Hepatocyte (in vitro differentiated cells): ENCODE measurements at places on chromosomes 1 and 21.

- H3K4me3 ChIP-seq: no peak overlapping the region
- H3K27me3 ChIP-seq: no peaks in the 10 kb centered on the region
- peak; percentile 57 for DNase-seq
- peaks cover 20% of the 10 kb centered on the region for H3K4me1 ChIP-seq
- H3K27ac ChIP-seq: peak overlapping the region; percentile 82
Measured at GRCh38 chr1:176058686-176059085, 148.4 kb downstream of the COP1 start.

GRCh38 chr1:160376525-160377131 lies 9.8 kb downstream of the NHLH1 start:
- no peak overlapping the region for H3K4me3 ChIP-seq
- H3K27ac ChIP-seq: no peak overlapping the region
- H3K4me1 ChIP-seq: no peaks in the 10 kb centered on the region
- no peaks in the 10 kb centered on the region for H3K27me3 ChIP-seq
- DNase-seq: peak; percentile 74
- no peaks in the 10 kb centered on the region for H3K36me3 ChIP-seq

DNA sequence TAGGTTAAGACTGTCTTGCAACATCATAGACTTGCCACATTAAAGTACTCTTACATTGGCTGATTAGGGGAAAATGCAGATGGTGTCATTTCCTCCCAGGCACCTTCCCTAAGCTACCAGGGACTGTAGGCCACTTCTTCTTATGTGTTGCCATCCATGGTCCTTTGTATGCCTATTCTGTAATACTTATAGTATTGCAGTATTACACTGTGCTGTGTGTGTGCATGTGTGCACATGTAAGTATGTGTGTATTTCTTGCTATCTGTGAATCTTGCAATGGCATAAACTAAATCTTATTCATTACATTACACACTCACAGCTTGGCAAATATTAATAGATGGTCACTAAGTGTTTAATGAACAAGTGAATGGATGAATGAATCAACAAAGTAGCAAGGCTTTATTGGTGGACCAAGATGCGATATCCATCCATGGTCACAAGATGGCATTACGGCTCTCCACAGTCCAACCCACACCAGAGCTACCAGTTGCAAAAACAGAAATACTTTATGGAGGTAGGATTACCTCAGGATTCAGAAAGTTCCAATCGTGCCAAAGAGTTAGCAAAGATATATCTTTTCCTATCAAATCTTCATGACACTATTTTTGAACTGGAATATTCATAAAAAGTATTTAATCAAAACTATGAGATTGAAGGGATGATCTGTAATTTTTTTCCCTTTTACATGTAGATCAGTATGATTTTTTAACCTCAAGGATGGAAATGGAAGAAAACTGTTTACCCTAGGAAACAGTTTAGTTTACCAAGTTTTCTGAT lies 160.2 kb downstream of the DENND1B start:
- H3K27me3 ChIP-seq: no peaks in the 10 kb centered on the region
- H3K36me3 ChIP-seq: no peaks in the 10 kb centered on the region
- peak; percentile 67 for DNase-seq
- H3K27ac ChIP-seq: no peak overlapping the region
- no peak overlapping the region for H3K4me3 ChIP-seq

- no peak overlapping the region for H3K27ac ChIP-seq
- no peak overlapping the region for H3K4me3 ChIP-seq
- H3K4me1 ChIP-seq: no peaks in the 10 kb centered on the region
- H3K36me3 ChIP-seq: no peaks in the 10 kb centered on the region
- DNase-seq: no peak
Measured at GRCh38 chr1:169745015-169745861, 11.4 kb upstream of the SELE start.

- no peaks in the 10 kb centered on the region for H3K27me3 ChIP-seq
- no peak overlapping the region for H3K27ac ChIP-seq
- DNase-seq: no peak
- H3K4me3 ChIP-seq: no peak overlapping the region
- no peaks in the 10 kb centered on the region for H3K4me1 ChIP-seq
Measured at GRCh38 chr1:69794831-69795230, 227.1 kb downstream of the LRRC7 start.

- H3K27me3 ChIP-seq: no peaks in the 10 kb centered on the region
- H3K36me3 ChIP-seq: no peaks in the 10 kb centered on the region
- H3K4me1 ChIP-seq: peaks cover 38% of the 10 kb centered on the region
- no peak for DNase-seq
- H3K27ac ChIP-seq: peak overlapping the region; percentile 68
- H3K4me3 ChIP-seq: no peak overlapping the region
Measured at GRCh38 chr1:233241759-233242158, 53.8 kb downstream of the PCNX2 start.

DNA sequence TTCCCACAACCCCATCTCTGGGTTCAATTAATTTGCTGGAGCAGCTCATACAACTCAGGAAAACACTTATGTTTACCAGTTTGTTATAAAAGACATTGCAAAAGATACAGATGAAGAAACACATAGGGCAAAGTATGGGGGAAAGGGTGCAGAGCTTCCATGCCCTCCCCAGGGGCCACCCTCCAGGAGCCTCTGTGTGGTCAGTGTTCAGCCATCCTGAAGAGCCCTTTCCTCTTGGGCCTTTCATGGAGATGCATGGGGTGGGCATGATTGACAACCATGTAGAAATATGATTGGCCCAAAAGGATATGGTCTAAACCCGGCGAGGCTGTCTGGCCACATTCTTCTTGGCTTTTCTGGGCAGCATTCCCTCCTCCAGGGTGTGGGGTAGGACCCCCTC lies 56.8 kb upstream of the PDE9A start:
- peak overlapping the region; percentile 34 for H3K27ac ChIP-seq
- no peaks in the 10 kb centered on the region for H3K4me1 ChIP-seq
- H3K36me3 ChIP-seq: no peaks in the 10 kb centered on the region

GRCh38 chr1:7584643-7585042 lies 186.5 kb upstream of the VAMP3 start:
- no peaks in the 10 kb centered on the region for H3K36me3 ChIP-seq
- no peak for DNase-seq

DNA sequence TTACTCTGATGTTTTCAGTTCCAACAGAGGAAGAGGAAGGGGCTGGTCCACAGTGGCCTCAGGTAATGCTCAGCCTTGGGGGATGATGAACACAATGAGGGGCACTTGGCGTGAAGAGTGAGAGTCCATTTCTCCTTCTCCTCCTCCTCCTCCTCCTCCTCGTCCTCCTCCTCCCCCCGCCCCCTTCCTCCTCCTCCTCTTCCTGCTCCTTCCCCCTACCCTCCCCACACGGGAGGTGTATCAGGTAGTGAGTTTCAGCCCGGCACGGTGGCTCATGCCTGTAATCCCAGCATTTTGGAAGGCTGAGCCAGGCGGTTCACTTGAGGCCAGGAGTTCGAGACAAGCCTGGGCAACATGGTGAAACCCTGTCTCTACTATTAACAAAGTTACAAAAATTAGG lies 17.3 kb upstream of the GPR157 start:
- no peaks in the 10 kb centered on the region for H3K4me1 ChIP-seq
- H3K27ac ChIP-seq: no peak overlapping the region
- H3K36me3 ChIP-seq: no peaks in the 10 kb centered on the region
- DNase-seq: no peak
- H3K4me3 ChIP-seq: no peak overlapping the region

DNA sequence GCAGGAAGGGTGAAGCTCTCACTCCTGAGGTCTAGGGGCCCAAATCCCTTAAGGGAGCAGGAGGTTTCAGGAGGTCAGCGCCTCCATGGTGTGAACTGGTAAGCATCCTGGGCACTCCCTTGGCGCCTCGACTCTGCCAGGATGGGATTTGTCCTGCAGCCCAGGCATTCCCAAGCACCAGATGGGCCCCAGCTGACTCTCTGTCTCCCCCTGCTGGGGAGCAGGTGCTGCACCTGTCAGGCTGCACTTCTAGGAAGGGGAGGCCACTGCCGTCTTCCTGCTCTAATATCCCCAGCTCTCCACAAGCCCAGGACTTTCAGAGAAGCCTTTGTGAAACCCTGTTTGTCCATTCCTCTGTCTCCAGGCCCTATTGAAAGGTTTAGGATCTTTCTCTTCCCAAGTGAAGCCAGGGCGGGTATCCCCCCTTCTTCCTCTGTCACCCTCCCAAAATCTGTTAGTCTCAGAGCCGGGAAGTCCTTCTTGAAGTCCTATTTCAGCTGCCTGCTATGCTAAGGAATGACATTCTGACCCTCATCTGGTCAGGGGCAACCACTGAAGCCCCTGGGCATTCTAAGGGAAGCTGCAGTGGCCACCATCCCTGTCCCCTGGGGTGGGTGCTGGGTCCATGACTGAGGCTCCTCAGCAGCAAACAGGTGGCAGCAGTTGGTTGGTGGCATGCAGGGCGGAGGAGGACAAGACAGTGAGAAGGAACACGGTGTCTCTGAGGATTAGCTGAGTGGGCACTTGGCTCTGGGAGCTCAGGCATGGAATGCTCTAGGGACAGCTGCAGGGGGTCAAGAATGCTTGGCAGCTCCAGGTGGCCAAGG lies 3.2 kb downstream of the MYBPH start:
- H3K27me3 ChIP-seq: no peaks in the 10 kb centered on the region
- H3K36me3 ChIP-seq: no peaks in the 10 kb centered on the region
- H3K4me3 ChIP-seq: no peak overlapping the region
- peak; percentile 64 for DNase-seq
- peaks cover 7% of the 10 kb centered on the region for H3K4me1 ChIP-seq

DNA sequence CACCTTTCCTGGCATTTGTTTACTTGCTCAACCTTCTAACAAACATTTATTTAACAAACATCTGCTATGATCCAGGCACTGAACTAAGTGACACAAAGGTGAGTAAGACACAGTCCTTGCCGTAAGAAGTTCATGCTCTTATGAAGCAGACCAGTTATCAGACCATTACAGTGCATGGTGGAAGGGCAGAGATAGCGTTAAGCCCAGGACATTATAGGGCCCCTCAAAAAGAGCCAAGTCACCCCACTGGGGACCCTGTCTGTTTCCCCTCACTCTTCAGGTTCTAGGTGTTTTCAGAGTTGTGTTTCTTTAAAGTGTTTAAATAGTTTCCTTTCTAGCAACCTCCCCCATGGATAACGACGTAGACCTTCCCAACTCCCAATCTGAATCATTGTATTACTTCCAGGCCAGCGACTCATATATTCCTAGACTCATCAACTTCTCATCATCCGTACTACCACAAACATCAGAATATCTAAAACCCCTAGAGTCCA lies 39.3 kb downstream of the TCP10L start:
- H3K27me3 ChIP-seq: no peaks in the 10 kb centered on the region
- no peaks in the 10 kb centered on the region for H3K36me3 ChIP-seq
- H3K27ac ChIP-seq: no peak overlapping the region
- H3K4me3 ChIP-seq: no peak overlapping the region
- no peak for DNase-seq

DNA sequence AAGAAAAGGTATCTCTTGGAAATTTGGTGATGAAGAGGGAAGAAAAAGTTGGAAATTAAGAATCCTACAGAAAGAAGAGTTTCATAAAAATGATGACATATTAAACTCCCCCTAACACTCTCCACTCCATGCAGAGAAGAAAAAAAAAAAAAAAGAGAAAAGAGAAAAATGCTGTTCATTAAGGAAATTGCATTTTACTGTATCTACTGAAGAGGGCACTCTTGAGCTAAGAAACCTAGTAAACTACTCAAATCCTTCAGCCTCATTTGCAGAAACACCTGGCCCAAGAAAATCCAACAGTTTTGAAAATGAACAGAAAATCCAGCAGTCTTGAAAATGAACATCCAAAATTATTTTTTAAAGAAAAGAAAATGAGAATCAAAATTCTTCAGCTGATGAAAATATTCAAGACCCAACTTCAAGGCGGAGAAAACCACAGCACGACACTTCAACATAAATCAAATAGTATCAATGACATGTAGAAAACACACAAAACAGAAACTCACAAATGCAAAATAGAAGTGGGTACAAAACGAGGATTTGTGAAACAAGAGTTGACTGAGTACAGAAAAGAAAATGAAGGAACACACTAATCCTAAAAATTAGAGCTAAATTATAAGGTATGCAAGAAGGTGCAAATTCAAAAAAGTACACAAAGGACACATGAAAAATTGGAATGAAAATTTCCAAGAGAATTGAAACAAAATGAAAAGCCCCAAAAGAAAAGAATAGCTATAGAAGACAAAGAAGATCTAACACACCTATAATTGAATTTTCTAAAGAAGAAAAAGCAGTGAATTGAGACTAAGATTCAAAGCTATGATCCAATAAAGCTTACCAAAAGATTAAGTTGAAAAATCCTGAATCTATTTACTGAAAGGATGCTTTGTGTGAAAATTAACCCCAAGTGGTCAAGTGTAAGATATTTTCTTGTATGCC lies 73.2 kb upstream of the DNAJC6 start:
- H3K27ac ChIP-seq: no peak overlapping the region
- H3K4me3 ChIP-seq: no peak overlapping the region
- H3K36me3 ChIP-seq: no peaks in the 10 kb centered on the region
- peak; percentile 27 for DNase-seq

- no peak overlapping the region for H3K27ac ChIP-seq
- no peak for DNase-seq
- H3K4me3 ChIP-seq: no peak overlapping the region
- H3K27me3 ChIP-seq: no peaks in the 10 kb centered on the region
- H3K4me1 ChIP-seq: no peaks in the 10 kb centered on the region
- no peaks in the 10 kb centered on the region for H3K36me3 ChIP-seq
Measured at GRCh38 chr1:108149796-108150467, 50.2 kb downstream of the SLC25A24 start.

GRCh38 chr1:33327587-33328325 lies 6.9 kb upstream of the A3GALT2 start:
- no peaks in the 10 kb centered on the region for H3K4me1 ChIP-seq
- peaks cover 14% of the 10 kb centered on the region for H3K36me3 ChIP-seq
- H3K27ac ChIP-seq: no peak overlapping the region
- peak; percentile 46 for DNase-seq
- H3K27me3 ChIP-seq: no peaks in the 10 kb centered on the region

- DNase-seq: no peak
- H3K4me3 ChIP-seq: no peak overlapping the region
- H3K36me3 ChIP-seq: no peaks in the 10 kb centered on the region
- no peak overlapping the region for H3K27ac ChIP-seq
- no peaks in the 10 kb centered on the region for H3K27me3 ChIP-seq
Measured at GRCh38 chr21:42657676-42658319, 4.4 kb downstream of the PDE9A start.

GRCh38 chr1:55839221-55839620 lies 624.1 kb upstream of the USP24 start:
- H3K4me3 ChIP-seq: no peak overlapping the region
- peaks cover 9% of the 10 kb centered on the region for H3K4me1 ChIP-seq
- H3K27me3 ChIP-seq: no peaks in the 10 kb centered on the region
- no peak for DNase-seq
- no peak overlapping the region for H3K27ac ChIP-seq
- H3K36me3 ChIP-seq: no peaks in the 10 kb centered on the region

- DNase-seq: peak; percentile 80
- H3K4me3 ChIP-seq: no peak overlapping the region
- H3K27ac ChIP-seq: no peak overlapping the region
- H3K27me3 ChIP-seq: no peaks in the 10 kb centered on the region
Measured at GRCh38 chr1:107782217-107782845, 182.6 kb downstream of the VAV3 start.

GRCh38 chr1:69139007-69139406 lies 428.7 kb upstream of the LRRC7 start:
- H3K27me3 ChIP-seq: no peaks in the 10 kb centered on the region
- no peak overlapping the region for H3K27ac ChIP-seq
- DNase-seq: no peak
- no peaks in the 10 kb centered on the region for H3K36me3 ChIP-seq
